Activated T-helper 2 cell treated with anti-CD3 and anti-CD28 coated beads, Interferon-gamma antibody, Interleukin-2, Interleukin-4, amounts not matched to agents 10 μg/mL and 5 μg/mL and 100 μg/mL, durations not matched to agents 14 hours and 24 hours and 36 hours (primary cell): ENCODE measurements at places on chromosomes 12 and 14.

GRCh38 chr14:67514650-67515385 lies 18.3 kb upstream of the PLEKHH1 start:
- peaks cover 76% of the 10 kb centered on the region for H3K27me3 ChIP-seq
- DNase-seq = peak; percentile 47
- peaks cover 2% of the 10 kb centered on the region for H3K4me1 ChIP-seq
- H3K27ac ChIP-seq = no peak overlapping the region
- peak overlapping the region; percentile 81 for H3K4me3 ChIP-seq

- no peak overlapping the region for H3K4me3 ChIP-seq
- H3K27me3 ChIP-seq = no peaks in the 10 kb centered on the region
- H3K36me3 ChIP-seq = peaks cover 79% of the 10 kb centered on the region
- no peak overlapping the region for H3K27ac ChIP-seq
- H3K4me1 ChIP-seq = peaks cover 1% of the 10 kb centered on the region
- DNase-seq = no peak
These were observed 32.4 kb downstream of the NEMF start for GRCh38 chr14:49820176-49820575.

DNA sequence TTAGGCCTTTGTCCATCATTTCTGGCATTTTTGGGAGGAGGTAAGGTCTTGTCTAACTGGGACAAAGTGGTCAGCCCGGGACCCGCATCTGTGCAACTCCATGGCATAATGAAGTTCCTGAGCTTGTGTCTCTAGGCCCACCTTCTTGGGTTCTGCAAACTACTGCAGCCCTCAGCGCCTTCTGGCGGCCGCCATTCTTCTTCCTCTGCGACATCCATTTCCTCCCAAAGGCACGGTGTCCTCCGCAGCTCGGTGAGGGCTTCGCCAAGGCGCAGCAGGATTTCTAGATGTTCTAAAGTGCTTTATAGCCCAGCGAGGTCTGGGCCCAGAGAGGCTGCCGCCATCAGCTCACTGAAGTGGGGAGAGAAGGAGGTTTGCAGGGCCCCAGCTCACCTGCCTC lies 134.4 kb upstream of the OR4E1 start:
- no peaks in the 10 kb centered on the region for H3K4me1 ChIP-seq
- no peak overlapping the region for H3K4me3 ChIP-seq
- no peak overlapping the region for H3K27ac ChIP-seq
- no peak for DNase-seq
- H3K27me3 ChIP-seq = peaks cover 6% of the 10 kb centered on the region

- H3K4me1 ChIP-seq = peaks cover 5% of the 10 kb centered on the region
- peak; percentile 47 for DNase-seq
- H3K27ac ChIP-seq = no peak overlapping the region
- peaks cover 38% of the 10 kb centered on the region for H3K27me3 ChIP-seq
- H3K4me3 ChIP-seq = peak overlapping the region; percentile 19
- no peaks in the 10 kb centered on the region for H3K36me3 ChIP-seq
These were observed 56.3 kb downstream of the SPTB start for GRCh38 chr14:64823305-64823861.

- H3K27me3 ChIP-seq = peaks cover 2% of the 10 kb centered on the region
- no peaks in the 10 kb centered on the region for H3K36me3 ChIP-seq
- no peak for DNase-seq
- H3K27ac ChIP-seq = no peak overlapping the region
- H3K4me3 ChIP-seq = no peak overlapping the region
These were observed 81.5 kb upstream of the TMCC3 start for GRCh38 chr12:94731733-94732360.

- H3K4me1 ChIP-seq = no peaks in the 10 kb centered on the region
- H3K27me3 ChIP-seq = no peaks in the 10 kb centered on the region
- no peaks in the 10 kb centered on the region for H3K36me3 ChIP-seq
- DNase-seq = no peak
These were observed 51.6 kb downstream of the FAM186A start for GRCh38 chr12:50344775-50345174.

DNA sequence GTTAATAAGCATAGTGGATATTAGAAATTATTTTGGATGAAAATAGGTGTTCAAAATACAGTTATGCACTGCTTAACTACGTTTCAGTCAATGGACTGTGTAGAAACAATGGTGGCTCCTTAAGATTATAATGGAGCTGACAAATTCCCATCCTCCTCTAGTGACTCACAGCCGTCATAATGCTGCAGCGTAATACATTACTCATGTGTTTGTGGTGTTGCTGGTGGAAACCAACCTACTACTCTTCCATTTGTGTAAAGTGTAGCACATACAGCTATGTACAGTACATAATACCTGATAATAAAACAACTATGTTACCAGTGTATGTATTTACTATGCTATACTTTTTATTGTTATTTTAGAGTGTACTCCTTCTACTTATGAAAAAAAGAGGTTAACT lies 111.2 kb upstream of the TMCC3 start:
- peaks cover 15% of the 10 kb centered on the region for H3K4me1 ChIP-seq
- no peak for DNase-seq
- peaks cover 4% of the 10 kb centered on the region for H3K27me3 ChIP-seq

GRCh38 chr12:69932154-69932553 lies 107.1 kb downstream of the MYRFL start:
- H3K4me1 ChIP-seq = no peaks in the 10 kb centered on the region
- H3K4me3 ChIP-seq = no peak overlapping the region
- H3K27me3 ChIP-seq = peaks cover 7% of the 10 kb centered on the region
- DNase-seq = no peak
- H3K27ac ChIP-seq = no peak overlapping the region

DNA sequence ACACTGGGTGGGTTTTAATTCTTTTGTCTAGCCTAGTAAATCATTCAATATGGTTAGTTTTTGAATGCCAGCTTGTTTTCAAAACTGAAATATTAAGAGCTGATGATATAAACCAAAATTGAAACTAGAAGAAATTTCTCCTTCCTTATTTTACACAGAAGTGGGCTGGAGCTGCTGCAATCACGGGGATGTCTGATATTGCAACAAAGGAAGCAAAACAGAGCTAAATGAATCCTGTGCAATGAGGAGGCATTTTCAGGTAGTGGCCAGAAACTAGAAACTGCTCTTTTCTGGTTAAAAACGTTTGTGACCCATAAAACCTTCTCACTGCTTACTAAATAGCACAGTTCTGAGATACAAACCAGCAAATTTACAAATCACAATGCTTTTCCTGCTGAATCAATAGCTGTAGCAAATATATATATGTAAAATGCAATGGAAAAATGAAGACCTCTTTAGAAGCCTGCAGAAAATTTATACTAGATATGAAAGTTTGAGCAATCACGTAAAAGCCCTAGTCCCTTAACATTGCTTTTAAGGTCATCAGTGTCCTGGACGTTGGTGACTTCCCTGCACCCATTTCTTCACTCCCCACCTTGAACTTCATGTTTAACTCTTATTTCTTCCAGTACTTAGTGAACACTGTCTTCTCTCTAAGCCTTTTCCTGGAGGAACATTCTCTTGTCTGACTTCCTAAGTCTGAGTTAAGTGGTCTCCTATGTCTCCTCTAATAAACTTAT lies 15.9 kb upstream of the LRRK2 start:
- H3K4me3 ChIP-seq = no peak overlapping the region
- H3K36me3 ChIP-seq = no peaks in the 10 kb centered on the region
- H3K27me3 ChIP-seq = no peaks in the 10 kb centered on the region
- no peak for DNase-seq

DNA sequence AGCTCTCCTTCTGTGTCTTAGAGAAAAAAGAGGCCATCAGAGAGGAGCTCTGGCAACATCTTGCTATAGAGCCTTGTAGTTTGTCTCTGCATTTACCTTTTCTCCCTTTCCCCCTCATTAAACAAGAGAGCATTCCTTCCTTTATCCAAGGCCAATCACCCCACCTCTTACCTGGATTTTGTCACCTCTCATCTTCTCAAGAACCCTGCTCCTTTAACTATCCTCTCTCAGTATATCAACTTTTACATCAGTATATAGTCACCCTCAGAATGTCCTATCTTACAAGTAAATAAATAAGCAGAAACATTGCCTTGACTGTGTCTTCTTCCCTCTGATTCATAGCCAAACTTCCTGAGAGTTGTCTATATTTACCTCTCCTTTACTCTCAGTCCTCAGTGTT lies 105.0 kb upstream of the SLC38A2 start:
- no peak overlapping the region for H3K27ac ChIP-seq
- H3K36me3 ChIP-seq = peaks cover 44% of the 10 kb centered on the region
- peaks cover 24% of the 10 kb centered on the region for H3K4me1 ChIP-seq
- H3K27me3 ChIP-seq = no peaks in the 10 kb centered on the region
- DNase-seq = no peak
- H3K4me3 ChIP-seq = no peak overlapping the region

DNA sequence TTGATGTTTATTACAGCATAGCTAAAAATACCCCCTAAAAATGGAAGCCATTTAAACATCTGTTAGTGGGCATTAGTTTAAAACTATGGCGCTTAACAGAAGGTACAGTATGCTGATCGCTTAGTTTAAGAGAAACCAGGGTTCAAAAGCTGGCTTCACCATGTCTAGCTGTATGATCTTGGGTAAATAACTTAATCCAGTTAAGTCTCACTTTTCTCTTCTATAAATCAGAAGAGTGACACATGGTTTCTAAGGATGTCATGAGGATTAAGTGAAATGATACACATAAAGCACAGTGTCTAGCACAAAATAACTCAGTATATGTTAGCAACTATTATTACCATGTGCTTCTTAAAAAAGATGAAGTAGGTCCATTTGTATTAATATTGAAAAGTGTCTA lies 38.7 kb downstream of the STK38L start:
- no peaks in the 10 kb centered on the region for H3K36me3 ChIP-seq
- H3K4me1 ChIP-seq = peaks cover 18% of the 10 kb centered on the region
- no peak overlapping the region for H3K4me3 ChIP-seq
- H3K27me3 ChIP-seq = no peaks in the 10 kb centered on the region
- DNase-seq = no peak

DNA sequence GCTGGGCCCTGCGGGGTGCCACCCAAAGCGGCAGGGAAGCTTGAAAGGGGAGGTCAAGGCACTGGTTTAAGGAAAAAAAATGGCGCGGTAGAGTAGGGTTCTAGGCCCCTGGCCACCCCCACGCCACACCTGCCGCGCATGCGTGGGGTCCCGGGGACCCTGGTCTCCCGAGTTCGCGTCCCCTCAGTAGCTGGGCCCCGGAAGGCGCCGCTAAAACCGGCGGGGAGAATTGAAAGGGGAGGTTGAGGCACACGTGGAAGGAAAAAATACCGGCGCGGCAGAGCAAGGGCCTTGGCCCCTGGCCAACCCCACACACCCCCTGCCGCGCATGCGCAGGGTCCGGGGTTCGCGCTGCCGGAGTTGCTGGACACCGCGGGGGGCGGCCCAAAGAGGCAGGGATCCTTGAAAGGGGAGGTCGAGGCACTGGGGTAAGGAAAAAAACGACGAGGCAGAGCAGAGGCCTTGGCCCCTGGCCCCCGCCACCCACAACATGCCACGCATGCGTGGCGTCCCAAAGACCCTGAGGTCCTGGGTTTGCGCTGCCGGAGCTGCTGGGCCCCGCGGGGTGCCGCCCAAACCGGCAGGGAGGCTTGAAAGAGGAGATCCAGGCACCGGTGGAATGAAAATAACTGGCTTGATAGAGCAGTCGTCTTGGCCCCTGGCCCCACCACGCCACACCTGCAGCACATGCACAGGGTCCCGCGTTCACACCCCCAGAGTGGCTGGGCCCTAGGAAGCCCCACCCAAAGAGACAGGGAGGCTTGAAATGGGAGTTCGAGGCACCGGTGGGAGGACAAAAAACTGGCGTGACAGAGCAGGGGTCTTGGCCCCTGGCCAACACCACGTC lies 314.5 kb downstream of the ALG10 start:
- H3K4me1 ChIP-seq = no peaks in the 10 kb centered on the region
- no peak for DNase-seq
- H3K4me3 ChIP-seq = no peak overlapping the region
- no peaks in the 10 kb centered on the region for H3K36me3 ChIP-seq
- H3K27ac ChIP-seq = no peak overlapping the region
- H3K27me3 ChIP-seq = no peaks in the 10 kb centered on the region
